ENCODE measurements at places on chromosomes 7 and 10. TPM values are rescaled to one million over a fixed set of nuclear protein-coding genes. Genes with fewer than 3 reads are reported as not detected.
A peak's percentile ranks its signal among the peaks of the same experiment; 100 is the strongest.

- peak; percentile 83 for DNase-seq
These were observed 487.2 kb downstream of the RPS24 start for GRCh38 chr10:78520737-78521430.

The ADAM8 gene
- total RNA-seq, result 1.6 TPM

DNA sequence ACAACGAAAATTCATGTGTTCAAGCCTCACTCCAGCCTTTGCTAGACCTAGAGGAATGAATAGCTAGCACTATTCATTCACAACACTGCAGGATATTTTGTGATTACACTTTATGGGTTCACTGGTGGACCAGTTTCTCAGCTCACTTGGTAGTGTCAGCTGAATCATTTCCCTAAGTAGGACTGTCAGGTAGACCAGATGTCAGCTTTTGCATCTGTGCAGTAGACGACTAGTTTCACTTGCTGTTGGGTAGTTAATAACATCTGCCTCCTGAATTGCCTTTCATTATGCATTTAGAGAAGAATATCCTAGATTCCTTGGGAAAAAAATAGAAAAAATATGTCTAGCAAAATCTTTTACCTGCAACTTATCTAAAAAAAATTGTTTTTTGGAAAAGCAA is 296.4 kb downstream of the ADARB2 start:
- no peak for DNase-seq

GRCh38 chr10:24952707-24953645 is 570 bp upstream of the PRTFDC1 start:
- DNase-seq, result no peak

The CEP55 gene
- 87.3 TPM for total RNA-seq

The CHRM2 gene
- total RNA-seq, result not detected

- no peak for DNase-seq
These were observed 23.0 kb upstream of the RET start for GRCh38 chr10:43053825-43054224.

The BRAT1 gene
- total RNA-seq, result 56.2 TPM

GRCh38 chr7:155109121-155109520 is 39.0 kb downstream of the HTR5A start:
- no peak for DNase-seq

The MRLN gene
- total RNA-seq, result 0.43 TPM

GRCh38 chr10:480498-480927 is 209.0 kb downstream of the DIP2C start:
- no peak for DNase-seq

GRCh38 chr7:2488272-2488645 is 12.1 kb upstream of the GRIFIN start:
- DNase-seq, result no peak

- no peak for DNase-seq
These were observed 7.0 kb upstream of the GNAI1 start for GRCh38 chr7:80127412-80128160.

The SPDYE8 gene
- not detected for total RNA-seq

The PRKCQ gene
- 0.16 TPM for total RNA-seq

The HTR7 gene
- total RNA-seq, result 16.8 TPM

The ENO4 gene
- not detected for total RNA-seq

- DNase-seq, result no peak
These were observed 42.1 kb upstream of the SH2B2 start for GRCh38 chr7:102244601-102245000.

GRCh38 chr10:73979809-73980433 is 18.0 kb upstream of the VCL start:
- no peak for DNase-seq

DNA sequence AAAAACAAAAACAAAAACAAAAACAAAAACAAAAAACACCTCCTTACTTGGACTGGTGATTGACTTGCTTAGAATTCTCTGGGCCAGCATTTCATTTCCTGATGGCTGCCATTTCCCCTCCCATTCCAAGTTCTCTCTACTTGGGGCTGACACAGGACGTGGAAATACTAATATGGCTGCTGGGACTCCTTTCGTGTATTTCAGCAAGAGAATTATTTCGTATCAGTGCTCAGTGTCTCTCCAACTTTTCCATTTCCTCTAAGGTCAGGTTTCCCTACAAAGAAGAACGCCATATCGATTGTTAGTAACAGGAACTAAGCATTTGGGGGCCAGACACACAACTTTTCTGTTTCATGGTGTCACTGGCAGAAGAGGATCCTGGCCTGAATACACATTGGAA is 22.5 kb upstream of the VAX1 start:
- DNase-seq, result no peak

GRCh38 chr7:149849174-149849573 is 11.0 kb downstream of the ZNF862 start:
- no peak for DNase-seq

DNA sequence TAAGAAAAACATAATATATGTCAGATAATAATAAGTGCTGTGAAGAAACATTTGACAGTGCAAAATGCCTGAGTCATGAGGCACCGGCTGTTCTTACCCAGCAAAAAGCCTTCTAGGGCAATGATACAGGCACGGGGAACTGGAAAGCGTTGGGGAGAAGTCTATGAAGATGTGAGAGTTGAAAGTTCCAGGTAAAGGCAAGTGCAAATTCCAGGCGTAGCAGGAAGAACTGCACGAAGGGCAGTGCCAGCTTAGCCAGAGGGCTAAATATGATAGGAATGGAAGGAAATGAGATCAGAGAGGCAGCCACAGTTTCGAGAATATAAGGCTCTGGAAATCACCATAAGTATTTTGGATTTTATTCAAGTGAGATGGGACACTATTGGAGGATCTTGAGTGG is 87.0 kb downstream of the IPMK start:
- DNase-seq, result no peak

- DNase-seq, result no peak
These were observed 22.2 kb downstream of the SPAG6 start for GRCh38 chr10:22367471-22367870.

All from HT1080 (cell line).